ENCODE measurements at places on chromosomes 2 and 18.

- DNase-seq, result no peak
Observed at GRCh38 chr2:190896477-190896876, 15.9 kb downstream of the GLS start.

DNA sequence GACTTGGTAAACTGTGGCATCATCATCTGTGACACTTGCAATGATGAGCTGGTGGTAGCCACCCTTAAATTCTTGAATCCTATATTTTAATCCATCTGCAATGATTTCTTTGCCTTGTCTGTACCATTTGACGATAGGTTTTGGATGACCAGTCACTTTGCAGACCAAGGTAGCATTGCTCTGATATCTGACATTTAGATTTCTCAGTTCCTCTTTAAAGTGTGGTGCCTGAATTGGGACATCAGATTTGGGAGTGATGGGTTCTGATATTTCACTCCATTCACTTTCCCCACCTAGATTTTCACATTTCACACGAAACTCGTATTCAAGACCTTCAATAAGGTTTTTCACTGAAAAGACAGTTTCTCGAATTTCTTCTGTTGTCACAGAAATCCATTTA, 55.8 kb downstream of the PLEKHA3 start:
- DNase-seq, result no peak

- DNase-seq, result no peak
Observed at GRCh38 chr18:58796220-58796619, 68.5 kb upstream of the ZNF532 start.

DNA sequence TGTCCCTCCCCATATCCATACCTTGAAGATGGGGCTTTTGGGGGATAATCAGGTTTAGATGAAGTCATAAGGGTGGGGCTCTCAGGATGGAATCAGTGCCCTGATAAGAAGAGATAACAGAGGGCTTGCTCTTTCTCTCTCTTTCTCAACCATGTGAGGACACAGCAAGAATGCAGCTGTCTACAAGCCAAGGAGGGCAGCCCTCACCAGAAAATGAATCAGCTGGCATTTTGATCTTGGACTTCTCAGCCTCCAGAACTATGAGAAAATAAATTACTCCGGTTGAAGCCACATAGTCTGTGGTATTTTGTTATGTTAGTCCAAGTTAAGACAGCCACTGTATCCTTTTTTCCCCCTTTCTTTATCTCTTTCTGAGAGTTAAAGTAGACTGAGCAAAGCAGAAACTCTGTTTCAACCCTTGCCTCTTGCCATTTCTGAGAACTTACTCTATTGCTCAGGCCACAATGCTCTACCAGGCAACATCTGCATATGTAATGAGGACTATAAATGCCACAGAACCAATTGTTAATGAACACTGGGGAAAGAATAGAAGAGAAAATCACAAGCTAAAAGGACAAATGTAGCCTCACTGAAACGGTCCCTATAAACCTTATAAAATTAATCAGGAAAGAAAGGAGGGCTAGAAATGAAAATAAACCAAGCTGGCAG, 56.9 kb downstream of the SRBD1 start:
- DNase-seq, result no peak

- no peak for DNase-seq
Observed at GRCh38 chr2:184698476-184698875, 100.1 kb downstream of the ZNF804A start.

GRCh38 chr2:112665113-112665780, 19.5 kb downstream of the SLC20A1 start:
- no peak for DNase-seq

DNA sequence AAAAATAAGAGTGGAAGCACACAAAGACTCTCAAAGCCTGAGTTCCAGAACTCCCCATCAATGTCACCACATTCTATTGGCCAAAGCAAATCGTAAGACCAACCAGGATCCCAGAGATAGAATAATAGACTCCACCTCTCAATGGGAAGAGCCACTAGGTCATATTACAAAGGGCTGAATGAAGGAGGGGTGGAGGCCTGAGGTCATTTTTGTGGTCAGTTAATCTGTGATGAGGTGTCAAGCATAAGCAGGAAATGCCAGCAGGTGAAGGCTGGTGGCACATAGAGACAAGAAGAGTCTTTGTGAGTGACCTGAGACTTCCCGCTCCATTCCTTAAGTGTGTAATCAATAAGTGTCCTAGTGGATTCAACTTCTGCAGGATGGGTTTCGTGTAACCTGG, 144.3 kb downstream of the TFCP2L1 start:
- no peak for DNase-seq

DNA sequence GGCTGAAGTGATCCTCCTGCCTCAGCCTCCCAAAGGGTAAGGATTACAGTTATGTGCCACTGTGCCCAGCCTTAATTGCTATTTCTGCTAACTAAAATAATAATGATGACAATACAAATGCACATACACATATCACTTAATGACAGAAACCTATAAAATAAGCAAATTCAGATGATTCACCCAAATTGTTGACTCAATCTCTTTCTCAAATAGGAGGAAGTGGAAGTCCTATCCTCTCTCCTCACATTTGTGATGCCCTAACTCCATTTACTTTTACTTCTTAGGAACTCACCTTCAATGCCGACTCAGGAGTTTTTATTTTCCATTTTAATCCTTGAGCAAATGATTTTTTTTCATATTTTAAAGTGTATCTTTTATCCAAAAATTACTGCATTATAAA, 24.5 kb upstream of the RAPH1 start:
- no peak for DNase-seq

DNA sequence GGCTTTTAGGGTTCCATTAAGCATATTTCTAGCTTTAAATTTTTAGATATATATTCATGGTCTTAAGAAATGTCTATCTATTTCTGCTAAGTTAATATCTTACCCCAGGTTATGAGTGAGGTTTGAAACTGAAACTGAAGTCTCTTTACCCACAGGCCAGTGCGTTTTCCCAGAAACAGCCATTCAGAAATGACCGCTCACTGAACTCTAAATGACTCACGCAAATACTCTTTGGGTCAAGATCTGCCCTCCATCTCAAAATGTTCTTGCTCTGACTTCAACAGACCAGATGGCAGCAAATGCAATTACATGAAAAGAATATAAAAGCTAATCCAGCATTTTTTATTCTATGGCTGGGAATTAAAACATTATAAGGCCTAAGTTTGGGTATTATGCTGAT, 315.2 kb downstream of the TDRD15 start:
- no peak for DNase-seq

GRCh38 chr18:51350081-51350480, 152.6 kb upstream of the MEX3C start:
- DNase-seq, result no peak

GRCh38 chr18:59311631-59312030, 6.8 kb downstream of the CPLX4 start:
- no peak for DNase-seq

- DNase-seq, result no peak
Observed at GRCh38 chr18:44842588-44843412, 162.1 kb downstream of the SETBP1 start.

GRCh38 chr2:1709946-1710560, 34.3 kb downstream of the PXDN start:
- no peak for DNase-seq

GRCh38 chr18:47274961-47275360, 23.5 kb upstream of the SKOR2 start:
- DNase-seq, result no peak

- DNase-seq, result no peak
Observed at GRCh38 chr2:180980943-180981911, 822 bp downstream of the UBE2E3 start.

- no peak for DNase-seq
Observed at GRCh38 chr2:232623768-232624765, 9.3 kb upstream of the EFHD1 start.

GRCh38 chr18:76432274-76432755, 62.7 kb downstream of the ZNF516 start:
- DNase-seq, result no peak

DNA sequence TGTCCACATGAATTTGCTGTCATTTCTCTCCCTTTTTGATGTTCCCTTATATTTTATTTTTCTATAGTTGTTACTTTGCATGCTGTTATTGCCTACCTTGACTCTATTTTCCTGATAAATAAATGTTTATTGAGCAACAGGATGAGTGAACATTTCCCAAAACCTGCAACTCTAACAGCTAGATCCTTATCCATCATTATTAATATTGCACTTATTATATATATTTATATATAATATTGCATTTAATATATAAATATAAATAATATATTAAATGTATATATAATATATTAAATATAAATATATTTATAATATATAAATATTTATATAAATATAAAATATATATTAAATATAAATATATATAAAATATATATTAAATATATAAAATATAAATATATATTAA, 436.1 kb upstream of the MMADHC start:
- no peak for DNase-seq

DNA sequence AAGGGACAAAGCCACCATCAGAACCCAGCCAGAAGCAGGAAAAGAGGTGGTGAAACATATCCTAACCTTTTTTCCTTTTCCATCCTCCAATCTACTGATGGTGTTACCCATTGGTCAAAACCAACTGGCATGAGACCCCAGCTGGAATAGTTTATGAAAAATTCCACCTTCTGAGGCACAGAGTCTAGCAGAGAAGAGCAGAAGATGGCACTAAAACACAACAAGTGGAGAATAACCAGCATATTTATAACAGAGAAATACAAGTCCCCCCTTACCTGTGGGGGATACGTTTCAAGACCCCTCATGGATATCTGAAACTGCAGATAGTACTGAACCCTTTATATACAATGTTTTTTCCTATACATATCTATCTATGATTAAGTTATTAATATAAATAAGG, 4.9 kb upstream of the INPP1 start:
- no peak for DNase-seq

DNA sequence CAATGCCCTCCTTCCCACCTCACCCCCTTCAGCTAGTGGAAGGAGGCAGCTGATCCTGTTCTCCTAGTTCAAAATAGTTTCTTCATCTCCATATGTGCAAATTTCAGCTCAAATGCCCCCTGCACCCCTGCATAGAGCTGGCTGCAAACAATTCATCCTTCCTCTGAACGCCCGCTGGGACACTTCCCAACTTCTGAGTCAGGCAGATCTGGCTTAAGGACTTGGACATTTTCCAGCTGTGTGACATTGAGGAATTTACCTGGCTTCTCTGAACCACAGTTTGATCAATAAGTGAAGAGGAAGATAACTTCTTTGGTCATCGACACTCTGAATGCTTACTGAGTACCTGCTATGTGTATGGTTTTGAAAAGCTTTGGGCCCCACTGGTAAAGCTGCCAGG, 23.5 kb downstream of the PTGR3 start:
- no peak for DNase-seq

- no peak for DNase-seq
Observed at GRCh38 chr2:133416736-133417135, 151.5 kb downstream of the NCKAP5 start.

DNA sequence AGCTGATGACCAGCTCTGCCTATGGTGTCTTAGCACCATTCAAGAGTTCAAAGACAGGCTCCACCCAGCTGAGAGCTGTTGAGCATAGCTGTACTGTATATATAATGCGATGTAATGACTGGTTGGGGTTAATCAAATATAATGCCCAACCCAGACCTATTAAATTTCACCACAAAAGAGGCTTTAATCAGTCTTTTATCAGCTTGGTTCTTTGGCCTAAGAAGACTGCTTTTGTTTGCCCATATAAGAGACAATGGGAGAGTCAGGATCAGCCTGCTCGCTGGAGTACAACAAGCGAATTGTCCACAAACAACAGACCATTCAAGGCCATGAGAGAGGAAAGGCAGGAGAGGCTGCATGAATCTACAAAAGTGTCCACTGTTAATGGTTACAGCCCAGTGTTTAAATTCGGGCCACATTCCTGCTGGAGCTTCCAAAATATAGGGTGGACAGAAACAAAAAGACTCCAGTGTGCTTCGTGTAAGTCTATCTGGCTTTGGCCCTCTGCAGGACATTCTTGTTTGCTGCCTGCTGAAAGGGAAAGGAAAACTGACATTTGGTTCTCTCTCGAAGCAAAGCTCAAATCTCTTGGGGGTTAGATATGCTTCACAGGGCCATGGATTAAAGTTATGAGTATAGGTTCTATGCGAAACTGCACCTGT, 299.0 kb upstream of the FBXO11 start:
- no peak for DNase-seq

GRCh38 chr2:235638541-235639427, 144.9 kb downstream of the AGAP1 start:
- DNase-seq, result no peak

GRCh38 chr2:217208867-217209266, 349.0 kb upstream of the TNP1 start:
- DNase-seq, result no peak

- DNase-seq, result no peak
Observed at GRCh38 chr2:132567682-132568081, 102.3 kb downstream of the LYPD1 start.

- DNase-seq, result no peak
Observed at GRCh38 chr2:218065239-218066006, 3.6 kb upstream of the RUFY4 start.

DNA sequence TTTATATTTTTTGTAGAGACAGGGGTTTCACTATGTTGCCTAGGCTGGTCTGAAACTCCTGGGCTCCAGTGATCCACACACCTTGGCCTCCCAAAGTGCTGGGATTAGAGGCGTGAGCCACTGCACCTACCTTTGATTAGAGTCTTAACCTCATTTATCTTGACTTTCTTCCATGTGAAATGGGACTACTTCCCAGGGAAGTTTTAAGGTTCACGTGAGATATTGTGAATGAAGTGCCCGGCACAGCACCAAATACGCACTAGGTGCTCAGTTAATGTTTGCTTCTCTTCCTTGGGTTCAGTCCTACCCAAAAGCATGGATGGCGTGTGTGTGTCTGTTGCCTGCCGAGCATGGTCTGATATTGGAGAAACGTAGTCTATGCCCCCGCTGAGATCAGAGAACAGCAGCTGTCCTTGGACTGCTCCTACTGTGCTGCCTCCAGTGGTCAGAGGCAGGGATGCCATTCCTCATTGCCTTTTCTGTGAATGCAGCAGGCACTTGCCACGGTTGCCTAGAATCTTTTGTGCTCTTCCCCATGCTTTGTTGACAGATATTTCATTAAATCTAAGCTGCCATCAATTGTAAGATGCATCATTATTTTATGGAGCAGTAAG, 12.3 kb upstream of the TFCP2L1 start:
- no peak for DNase-seq

DNA sequence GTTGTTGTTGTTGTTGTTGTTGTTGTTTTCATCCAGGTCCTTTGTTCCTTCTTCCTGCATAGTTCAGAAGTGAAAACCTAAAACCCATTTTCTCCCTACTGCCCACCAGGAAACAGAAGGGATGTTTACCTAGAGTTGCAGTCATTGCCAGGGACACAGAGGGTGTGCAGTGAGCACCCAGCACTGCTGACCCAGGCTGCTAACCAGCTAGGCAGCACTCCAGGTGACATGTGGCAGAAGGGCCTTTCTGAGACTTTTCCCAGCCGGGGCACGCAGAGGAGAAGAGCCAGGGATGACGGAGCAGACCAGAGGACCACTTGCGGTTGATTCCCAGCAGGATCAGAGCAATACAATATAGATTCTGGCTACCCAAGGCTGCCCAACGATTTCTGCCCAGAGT, 286.3 kb downstream of the BCL11A start:
- no peak for DNase-seq

GRCh38 chr2:179218848-179219594, 45.6 kb downstream of the SESTD1 start:
- peak; percentile 9 for DNase-seq

GRCh38 chr2:11352781-11353537, 8.5 kb upstream of the ROCK2 start:
- DNase-seq, result no peak

GRCh38 chr2:641872-642815, 35.1 kb downstream of the TMEM18 start:
- DNase-seq, result no peak

Measured in stimulated activated CD4-positive, alpha-beta T cell treated with anti-CD3 and anti-CD28 coated beads, Interleukin-12 subunit alpha, Interleukin-12 subunit beta, amount 100 ng/mL, for 48 hours (primary cell).